ENCODE measurements at places on chromosomes 7 and 10.

DNA sequence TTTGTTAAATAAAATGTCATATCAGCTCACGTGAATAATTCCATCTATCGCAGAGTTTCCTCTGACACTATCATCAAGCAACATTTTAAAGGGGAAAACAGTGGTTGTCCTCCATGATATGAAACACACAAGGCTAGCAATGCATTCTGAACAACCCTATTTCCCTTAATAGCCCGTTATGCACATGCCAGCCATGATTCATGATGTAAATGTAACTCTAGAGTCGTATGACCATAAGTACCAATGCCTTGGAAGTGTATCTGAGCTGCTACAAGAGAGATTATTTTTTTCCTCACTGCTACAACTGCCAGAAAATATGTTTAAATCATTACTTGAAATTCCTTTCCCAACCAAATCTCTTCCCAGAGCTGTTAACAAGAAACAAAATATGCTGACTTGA is 159.4 kb downstream of the GRM8 start:
- DNase-seq: no peak

DNA sequence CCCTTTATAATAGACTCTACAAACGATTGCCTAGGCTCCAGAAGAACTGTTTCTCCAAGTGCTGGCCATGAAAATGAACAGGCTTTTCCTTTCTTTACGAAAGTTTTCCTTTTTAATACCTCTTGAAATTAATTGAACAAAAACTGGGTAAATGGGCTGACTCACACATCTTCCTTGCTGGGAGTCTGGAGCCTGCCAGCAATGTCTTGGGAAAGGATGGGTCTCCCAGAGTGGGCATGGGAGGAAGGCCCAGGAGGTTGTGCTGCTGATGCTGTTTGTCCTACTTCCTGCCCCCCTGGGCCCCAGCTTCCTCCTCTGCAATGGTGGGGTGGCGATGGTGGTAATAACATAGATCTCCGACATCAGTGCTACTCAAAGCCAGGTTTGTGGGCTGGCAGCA is 174.1 kb downstream of the RPS24 start:
- no peak for DNase-seq

GRCh38 chr7:33774762-33775523 is 130.4 kb upstream of the BMPER start:
- DNase-seq: no peak

GRCh38 chr10:14781763-14782162 is 7.1 kb upstream of the FAM107B start:
- no peak for DNase-seq

DNA sequence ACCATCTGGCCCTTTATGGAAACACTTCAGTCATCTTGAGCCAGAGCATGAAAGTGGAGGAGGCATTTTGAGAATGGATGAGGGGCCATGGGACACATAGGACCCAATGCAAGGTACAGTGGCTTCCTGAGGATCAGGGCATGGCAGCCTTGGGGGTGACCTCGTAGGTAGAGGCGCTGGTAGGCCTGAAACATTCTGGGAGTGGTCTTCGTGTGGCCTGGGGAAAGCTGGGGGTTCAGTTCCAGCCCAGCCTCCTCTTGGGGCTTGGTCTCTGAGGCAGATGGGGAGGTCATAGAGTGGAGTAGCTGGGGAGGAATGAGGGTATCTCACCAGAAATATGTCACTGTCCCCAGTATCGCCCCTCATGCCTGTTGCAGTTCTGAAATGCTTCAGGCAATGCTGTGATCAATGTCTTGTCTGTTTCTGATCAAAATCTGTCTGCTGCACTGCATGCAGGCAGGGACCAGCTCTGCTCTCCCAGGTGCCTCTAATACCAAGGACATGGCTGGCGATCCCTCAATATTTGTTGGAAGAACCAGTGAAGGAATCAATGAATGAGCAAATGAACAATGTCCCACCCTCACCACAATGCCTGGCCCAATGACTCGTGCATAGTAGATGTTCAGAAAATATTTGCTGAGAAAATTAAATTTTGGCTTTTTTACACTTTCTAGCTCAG is 90.9 kb downstream of the CHST15 start:
- no peak for DNase-seq

DNA sequence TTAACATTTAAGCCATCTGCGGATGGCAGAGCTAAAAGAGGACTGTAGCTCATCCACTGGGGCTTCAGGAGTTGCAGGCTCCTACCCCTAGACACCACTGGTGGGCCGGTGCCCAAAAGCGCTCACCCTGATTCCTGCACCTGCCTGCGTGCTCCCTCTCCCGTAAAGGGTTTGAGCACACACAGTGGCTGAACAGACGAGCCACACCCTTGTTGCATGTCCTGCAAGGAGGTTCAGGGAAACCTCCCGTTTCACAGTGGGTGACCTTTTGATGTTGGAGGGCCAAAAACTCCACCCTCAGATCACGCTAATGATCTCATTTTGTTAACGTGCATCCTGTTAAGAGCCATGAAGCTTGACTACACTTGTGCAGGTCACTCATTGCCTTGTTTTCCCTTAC is 37.9 kb downstream of the SYPL1 start:
- no peak for DNase-seq

DNA sequence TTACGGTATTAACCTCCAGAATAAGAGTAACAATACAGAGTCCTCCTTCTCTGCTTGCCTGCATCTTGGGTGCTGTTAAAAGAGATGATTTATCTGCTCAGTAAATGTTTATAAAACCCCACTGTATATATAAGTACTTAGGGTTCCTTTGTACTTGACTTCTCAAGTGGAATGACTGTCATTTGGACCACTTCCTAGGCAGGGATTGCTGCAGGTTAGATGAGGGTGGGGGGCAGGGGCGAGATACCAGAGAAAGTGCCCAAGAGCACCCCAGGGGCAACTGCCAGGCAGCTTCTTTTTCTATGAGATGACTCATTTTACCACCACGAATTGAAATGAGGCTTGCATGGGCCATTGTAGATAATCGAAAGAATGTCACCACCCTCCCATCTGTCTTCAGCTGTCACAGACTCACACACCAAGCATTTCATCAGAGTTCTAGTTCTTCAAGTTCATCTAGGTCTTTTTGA is 421.9 kb upstream of the GALNT17 start:
- DNase-seq: no peak

- DNase-seq: no peak
Measured at GRCh38 chr10:59372543-59372942, 10.2 kb upstream of the FAM13C start.

- DNase-seq: no peak
Measured at GRCh38 chr7:46368871-46369270, 447.8 kb upstream of the IGFBP3 start.

GRCh38 chr7:98599886-98600285 is 17.2 kb upstream of the NPTX2 start:
- DNase-seq: no peak

DNA sequence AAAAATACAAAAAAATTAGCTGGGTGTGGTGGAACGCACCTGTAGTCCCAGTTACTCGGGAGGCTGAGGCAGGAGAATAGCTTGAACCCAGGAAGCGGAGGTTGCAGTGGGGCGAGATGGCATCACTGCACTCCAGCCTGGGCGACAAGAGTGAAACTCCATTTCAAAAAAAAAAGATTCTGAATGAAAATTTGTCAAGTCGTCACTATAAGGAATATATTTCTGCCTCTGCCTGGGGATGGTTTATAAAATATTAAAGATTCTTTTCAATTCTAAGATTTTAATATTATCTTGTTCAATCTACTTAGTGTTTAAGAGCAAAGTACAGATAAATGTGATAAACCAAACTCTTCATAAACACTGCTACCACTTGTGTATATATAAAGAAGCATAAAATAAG is 147.3 kb downstream of the NRBF2 start:
- DNase-seq: no peak

GRCh38 chr7:137893143-137893742 is 46.5 kb upstream of the DGKI start:
- no peak for DNase-seq

DNA sequence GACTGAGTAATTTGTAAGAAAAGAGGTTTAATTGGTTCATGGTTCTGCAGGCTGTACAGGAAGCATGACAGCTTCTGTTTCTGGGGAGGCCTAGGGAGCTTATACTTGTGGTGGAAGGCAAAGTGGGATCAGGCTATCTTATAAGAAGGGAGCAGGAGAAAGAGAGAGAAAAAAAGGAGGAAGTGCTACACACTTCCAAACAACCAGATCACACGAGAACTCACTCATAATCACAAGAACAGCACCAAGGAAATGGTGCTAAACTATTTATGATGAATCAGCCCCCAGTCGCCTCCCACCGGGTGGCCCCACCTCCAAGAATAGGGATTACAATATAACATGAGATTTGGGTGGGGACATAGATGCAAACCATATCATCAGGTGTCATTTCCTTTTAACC is 89.1 kb upstream of the KCNMA1 start:
- no peak for DNase-seq

DNA sequence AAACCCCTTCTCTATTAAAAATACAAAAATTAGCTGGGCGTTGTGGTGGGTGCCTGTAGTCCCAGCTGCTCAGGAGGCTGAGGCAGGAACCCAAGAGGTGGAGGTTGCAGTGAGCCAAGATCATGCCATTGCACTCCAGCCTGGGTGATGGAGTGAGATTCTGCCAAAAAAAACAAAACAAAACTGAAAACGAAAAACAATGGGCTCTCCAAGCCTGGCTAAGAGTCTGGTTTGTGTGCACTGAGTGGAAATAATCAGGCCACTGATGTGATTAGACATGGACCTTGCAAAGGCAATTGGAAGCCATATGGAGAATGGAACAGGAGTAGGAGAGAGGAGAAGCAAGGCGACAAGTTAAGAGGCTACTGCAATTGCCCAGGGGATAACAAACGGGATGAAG is 60.1 kb upstream of the GSDME start:
- no peak for DNase-seq

DNA sequence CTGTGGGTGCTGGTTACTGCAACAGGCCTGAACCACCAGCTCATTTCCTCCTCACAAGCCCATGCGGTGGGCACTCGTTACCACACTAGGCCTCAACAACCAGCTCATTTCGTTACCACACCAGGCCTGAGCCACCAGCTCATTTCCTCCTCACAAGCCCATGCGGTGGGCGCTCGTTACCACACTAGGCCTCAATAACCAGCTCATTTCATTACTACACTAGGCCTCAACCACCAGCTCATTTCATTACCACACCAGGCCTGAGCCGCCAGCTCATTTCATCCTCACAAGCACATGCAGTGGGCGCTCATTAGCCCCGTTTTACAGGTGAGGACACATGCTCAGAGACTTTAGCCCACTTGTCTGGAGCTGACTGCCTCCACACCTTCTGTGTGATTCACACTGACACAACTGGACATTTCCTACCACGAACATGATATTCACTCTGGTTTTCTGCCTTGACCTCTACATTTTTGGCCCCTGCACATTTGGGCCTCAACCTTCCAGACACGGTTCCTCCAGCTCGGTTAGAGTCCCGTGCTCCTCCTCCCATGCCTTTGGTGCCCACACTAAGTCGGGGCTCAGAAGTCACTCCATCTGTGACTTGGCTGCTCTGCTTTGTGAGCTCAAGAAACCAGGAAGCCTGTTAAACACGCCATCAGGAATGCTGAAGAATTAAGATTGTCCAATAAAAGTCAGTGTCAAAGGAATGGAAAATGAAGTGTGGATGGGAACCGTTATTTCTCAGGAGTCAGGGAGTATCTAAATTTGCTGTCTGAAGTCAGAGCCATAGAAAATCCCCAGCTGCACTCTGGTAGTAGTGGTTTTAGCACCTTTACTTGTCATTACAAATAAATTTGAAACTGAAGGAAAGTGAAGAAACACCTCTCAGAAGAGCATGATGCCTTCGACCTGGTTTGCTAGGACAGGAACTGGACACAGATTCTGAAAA is 55.8 kb upstream of the LANCL2 start:
- DNase-seq: peak; percentile 5

GRCh38 chr7:117296066-117296465 is 26.8 kb downstream of the WNT2 start:
- no peak for DNase-seq

DNA sequence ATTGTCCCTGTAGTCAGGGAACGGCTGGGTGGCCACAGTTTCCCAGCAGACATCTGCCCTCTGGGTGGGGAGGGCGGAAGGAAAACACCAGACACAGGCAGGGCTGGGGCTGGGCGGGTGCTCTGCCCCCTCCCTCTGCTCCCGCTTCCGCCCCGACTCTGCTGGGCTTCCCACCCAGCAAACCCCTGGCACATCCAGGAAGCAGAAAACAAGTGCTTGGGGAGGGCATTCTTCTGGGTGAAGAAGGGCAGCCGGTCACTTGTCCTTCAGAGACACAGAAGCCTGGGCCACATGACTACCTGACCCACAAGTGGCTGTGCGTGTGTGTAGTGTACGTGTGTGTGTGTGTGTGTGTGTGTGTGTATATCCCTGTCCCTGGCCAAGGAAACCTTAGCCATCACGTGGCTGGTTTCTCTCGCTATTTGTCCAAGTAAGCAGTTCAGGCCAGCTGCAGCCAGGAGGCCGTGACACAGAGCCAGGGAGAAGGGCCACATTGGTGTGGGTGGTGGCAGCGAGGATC is 77.9 kb downstream of the ZMIZ1 start:
- no peak for DNase-seq

DNA sequence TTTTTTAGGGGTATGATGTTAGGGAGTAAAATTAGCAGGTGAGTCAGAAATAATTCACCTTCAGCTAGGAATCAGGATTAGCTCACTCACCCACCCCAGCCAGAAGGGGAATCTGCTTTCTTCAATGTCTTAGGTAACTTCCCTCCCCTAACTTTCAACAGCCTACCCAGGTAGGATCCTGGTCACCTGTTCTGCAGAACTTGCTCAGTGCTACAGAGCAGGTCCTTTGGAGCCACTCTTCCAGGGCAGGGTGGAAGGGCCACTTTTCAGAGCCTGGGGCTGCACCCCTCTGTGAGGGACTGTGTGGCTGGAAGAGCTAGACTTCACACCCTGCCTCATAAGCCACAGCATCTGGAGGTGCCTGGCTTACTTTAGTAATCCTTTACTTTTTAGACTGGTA is 58.1 kb downstream of the SHH start:
- no peak for DNase-seq

- DNase-seq: no peak
Measured at GRCh38 chr10:18087355-18087754, 52.9 kb upstream of the CACNB2 start.

- DNase-seq: peak; percentile 25
Measured at GRCh38 chr10:75018251-75018650, 93.2 kb upstream of the SAMD8 start.

DNA sequence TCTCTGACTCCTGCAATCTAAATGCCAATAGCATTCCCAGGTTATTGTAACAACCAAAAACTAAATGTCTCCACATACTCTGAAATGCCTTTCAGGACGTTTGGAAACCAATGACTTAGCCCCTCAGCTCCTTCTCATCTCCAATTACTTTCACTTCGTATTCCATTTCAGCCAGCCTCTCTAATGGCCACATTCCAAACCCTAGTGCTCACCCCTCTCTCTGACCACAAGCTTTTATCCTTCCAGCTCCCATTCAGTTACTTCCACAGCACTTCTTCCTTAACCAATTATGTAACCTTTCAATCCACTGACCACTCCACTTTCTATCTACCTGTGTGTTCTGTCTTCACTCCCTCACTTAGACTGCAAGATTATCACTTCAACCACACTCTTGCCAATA is 4.3 kb downstream of the NOC3L start:
- no peak for DNase-seq

Measured in stimulated activated CD8-positive, alpha-beta memory T cell treated with anti-CD3 and anti-CD28 coated beads, Interleukin-4, amount 100 ng/mL, for 4 hours (primary cell).